ENCODE measurements at places on chromosomes 1 and 21. TPM values are rescaled to one million over a fixed set of nuclear protein-coding genes. Genes with fewer than 3 reads are reported as not detected.

The RGS7 gene
- total RNA-seq, result 0.10 TPM

The DNM3 gene
- total RNA-seq, result 2.6 TPM

GRCh38 chr1:38050397-38051078 is 3.9 kb upstream of the POU3F1 start:
- no peak for DNase-seq

- peak; percentile 91 for DNase-seq
Observed at GRCh38 chr1:205528887-205529825, 24.7 kb downstream of the CDK18 start.

DNA sequence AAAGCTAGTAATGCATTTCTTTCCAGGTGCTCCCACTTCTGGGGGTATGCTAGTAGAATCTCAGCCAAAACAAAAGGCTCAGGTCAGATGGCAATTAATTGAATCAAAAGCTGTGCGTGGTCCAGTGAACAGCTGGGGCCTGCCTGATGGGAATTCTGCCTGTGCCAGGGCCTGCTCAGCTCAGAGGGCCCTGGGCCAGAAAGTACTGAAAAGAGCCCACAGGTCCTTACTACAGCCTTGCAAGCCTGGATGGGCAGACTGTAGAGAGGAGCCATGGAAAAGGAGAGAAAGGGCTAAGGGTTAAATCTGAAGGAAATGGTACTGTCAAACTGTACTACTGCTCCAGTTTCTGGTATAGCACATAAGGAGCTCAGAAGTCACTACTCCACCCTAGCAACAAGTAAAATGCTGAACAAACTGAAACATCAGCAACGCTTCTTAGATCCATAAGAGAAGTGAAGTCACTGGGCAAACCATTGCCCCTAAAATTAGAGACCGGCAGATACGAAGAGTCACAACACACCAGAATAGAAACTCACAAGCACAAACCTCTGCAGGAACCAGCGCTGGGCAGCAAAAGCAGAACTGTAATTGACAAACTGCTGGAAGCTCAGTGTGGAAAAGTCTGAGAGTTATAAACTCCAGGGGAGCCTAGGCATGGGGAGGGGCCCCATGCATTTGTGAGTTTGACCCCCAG is 121.1 kb upstream of the SYT6 start:
- DNase-seq, result no peak

DNA sequence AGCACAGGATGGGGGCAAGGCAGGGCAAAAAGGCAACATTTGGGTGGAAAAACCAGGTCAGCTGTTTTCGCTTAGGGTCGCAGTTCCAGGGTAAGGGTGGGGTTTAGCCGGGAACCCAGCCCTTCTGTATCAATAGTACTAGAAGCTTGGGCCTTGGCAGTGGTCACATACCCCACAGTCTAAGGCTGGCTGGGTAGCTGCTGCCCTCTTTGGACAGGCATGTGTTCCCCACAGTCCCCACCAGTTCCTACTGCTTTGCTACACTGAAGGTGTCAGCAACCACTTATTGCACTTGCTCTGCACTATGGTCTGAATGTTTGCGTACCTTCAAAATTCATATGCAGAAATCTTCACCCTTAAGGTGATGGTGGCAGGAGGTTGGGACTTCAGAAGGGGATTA is 349.8 kb downstream of the LTN1 start:
- no peak for DNase-seq

GRCh38 chr1:203726417-203726867 is 38.5 kb upstream of the LAX1 start:
- DNase-seq, result no peak

DNA sequence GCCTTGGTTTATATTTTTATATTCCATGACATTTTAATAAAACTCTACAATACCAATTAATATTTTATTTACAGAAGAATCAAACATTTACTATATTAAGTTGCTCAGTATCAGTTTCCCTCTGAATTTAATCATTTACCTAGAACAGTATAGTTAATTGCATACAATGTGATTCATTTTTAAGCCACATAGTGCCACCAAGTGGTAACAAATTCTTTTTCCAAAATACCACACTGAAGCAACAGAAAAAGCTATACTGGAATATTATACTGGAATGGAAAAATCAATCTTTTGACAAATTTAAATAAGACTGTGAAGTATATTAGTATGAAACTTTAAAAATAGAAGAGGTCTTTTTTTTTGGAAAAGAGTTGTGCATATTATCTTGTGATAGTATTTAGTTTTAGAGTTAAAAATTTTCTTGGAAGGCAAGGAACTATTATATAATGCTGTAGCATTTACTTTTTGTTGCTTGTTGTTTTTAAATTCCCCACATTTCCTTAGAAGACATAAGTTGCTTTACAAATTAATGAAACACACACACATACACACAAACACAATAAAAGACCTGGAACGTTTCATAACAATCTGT is 57.3 kb downstream of the ZNF644 start:
- DNase-seq, result no peak
